ENCODE measurements at places on chromosomes 3 and 15. TPM values are rescaled to one million over a fixed set of nuclear protein-coding genes. Genes with fewer than 3 reads are reported as not detected.

The GRK7 gene
- total RNA-seq, result not detected

The TMEM108 gene
- total RNA-seq, result 0.40 TPM

The GOLGA8G gene
- total RNA-seq, result not detected

The CEP19 gene
- 2.3 TPM for total RNA-seq

The GHRL gene
- total RNA-seq, result not detected

The UBXN7 gene
- total RNA-seq, result 21.9 TPM

The NR1I2 gene
- total RNA-seq, result not detected

The ULK3 gene
- 27.0 TPM for total RNA-seq

The PROK2 gene
- total RNA-seq, result not detected

The CEMIP gene
- 0.11 TPM for total RNA-seq

The MAP2K1 gene
- total RNA-seq, result 62.7 TPM

The CLDN16 gene
- total RNA-seq, result not detected

The HOMER2 gene
- total RNA-seq, result 0.46 TPM

The LRRC31 gene
- total RNA-seq, result not detected

The CD276 gene
- 39.8 TPM for total RNA-seq

The PPM1L gene
- 1.8 TPM for total RNA-seq

The MESP2 gene
- total RNA-seq, result 0.14 TPM

The LRCH3 gene
- 44.0 TPM for total RNA-seq

The NR2F2 gene
- total RNA-seq, result 13.6 TPM

The COX5A gene
- total RNA-seq, result 51.2 TPM

The DVL3 gene
- total RNA-seq, result 30.0 TPM

The LMAN1L gene
- not detected for total RNA-seq

The ACTRT3 gene
- 4.0 TPM for total RNA-seq

The WDR93 gene
- total RNA-seq, result 0.07 TPM

The CPOX gene
- total RNA-seq, result 25.6 TPM

The CCDC39 gene
- total RNA-seq, result not detected

The VPS18 gene
- total RNA-seq, result 48.7 TPM

The HYPK gene
- total RNA-seq, result 10.3 TPM

The HDGFL3 gene
- 86.5 TPM for total RNA-seq

The ADAMTS7 gene
- total RNA-seq, result 6.6 TPM

The CLDN18 gene
- not detected for total RNA-seq

The BBX gene
- 53.5 TPM for total RNA-seq

The FAM131A gene
- total RNA-seq, result 44.6 TPM

The UQCC5 gene
- total RNA-seq, result 7.5 TPM

The RBP2 gene
- total RNA-seq, result not detected

The ZPLD1 gene
- 0.07 TPM for total RNA-seq

The SCAANT1 gene
- not detected for total RNA-seq

The CFAP100 gene
- total RNA-seq, result not detected

The CDCP1 gene
- 3.7 TPM for total RNA-seq

The CHRFAM7A gene
- total RNA-seq, result 3.8 TPM

The MST1R gene
- total RNA-seq, result 1.0 TPM

The LAMB2 gene
- total RNA-seq, result 470 TPM

The CHRM5 gene
- not detected for total RNA-seq

The GOLGA6B gene
- not detected for total RNA-seq
